Fibroblast of skin of right quadriceps (primary cell): ENCODE measurements at places on chromosomes 2 and 18.

DNA sequence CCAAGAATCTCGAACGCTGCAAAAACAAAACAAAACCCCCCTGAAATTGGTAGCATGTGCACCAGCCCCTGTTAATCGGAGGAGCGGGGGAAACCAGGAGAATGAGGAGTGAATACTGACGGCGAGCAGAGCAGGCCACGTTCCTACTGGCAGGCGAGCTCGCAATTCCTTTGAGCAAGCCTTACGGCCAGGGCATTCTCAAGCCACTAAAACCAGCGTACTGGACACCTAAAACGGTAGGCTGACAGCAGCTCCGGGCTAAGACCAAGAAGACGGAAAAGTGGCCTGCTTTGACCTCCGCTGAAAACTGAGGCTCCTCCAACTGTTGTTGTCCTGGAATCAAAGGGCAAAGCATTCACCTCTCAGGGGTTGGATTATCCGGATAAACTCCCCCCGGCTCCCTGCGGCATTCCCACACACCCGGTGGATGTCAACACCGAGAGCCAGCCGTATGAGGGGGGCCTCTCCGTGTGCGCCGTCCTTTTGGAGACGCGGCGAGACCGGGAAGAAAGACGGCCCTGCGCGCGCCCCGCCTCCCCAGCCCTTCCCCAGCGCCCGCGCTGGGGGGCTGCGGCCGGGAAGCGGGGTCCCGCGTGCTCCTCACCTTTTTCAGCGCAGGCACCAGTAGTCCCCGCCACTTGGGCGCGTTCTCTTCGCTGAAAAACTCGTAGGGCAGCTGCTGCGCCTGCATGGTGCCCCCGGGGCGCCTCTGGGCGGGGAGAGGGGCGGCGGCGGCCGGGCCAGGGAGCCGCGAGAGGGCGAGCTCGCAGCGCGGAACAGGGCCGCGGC, 925 bp downstream of the SOS1 start:
- DNase-seq: peak; percentile 41

GRCh38 chr2:191486584-191487320, 191.2 kb upstream of the NABP1 start:
- DNase-seq: peak; percentile 99

DNA sequence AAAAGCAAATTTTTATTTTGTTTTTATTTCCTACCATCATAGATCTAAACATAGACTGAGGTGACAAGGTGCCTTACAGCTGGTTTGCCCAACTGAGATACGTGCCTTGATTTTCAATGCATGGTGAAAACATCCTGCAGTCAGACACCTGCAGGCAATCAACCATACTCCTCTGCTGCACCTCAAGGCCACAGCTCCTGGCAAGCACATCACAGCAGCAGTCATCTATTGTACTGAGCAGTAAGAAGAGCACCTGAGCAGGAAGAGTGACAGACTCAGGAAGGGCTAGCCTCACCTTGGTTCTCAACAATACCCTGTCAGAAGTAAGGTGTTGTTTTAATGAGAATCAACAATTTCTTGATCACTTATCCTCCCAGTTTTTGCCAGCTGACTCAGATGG, 1206.8 kb upstream of the NRXN1 start:
- DNase-seq: no peak

DNA sequence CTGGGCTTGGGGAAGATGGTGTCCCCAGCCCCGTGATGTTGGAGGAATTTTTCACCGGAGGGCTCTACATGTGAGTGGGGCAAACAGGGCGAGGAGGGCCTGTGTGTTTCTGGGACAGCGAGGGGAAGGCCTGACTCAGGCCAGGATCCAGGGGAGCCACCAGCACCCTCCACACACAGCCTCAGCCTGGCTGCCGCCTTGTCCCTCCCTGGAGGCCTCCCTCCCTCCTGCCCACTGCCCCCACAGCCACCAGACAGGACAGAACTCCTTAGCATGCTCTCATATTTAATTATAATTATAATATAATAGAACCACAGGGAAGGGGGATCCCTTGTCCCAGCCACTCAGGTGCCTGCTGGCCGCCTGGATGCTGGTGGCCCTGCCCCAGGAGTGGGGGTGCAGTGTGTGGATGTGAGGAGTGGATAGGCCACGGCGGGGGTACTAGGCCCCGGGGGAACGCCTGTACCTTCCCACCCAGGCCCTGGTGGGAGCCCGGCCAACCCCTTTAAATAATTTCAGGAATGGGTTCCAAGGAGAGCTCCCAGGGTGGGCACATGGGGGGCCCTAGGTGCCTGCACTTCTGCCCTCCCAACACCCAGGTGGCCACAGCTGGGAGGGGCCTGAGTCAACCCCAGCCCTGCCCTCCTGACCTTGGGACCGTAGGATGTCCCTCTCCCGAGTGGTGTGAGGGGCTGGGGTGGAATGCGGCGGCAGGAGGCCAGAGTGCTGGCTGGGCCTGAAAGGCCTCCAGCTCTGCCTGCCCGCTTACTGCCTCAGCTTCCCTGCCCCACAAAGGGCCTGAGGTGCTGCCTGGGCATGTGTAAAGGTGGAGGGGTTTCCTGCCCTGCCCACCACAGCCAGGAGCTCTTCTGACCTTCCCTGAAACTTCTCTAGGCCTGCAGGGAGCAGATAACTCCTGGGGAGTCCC, 8.8 kb downstream of the PDCD1 start:
- no peak for DNase-seq

- peak; percentile 47 for DNase-seq
Observed at GRCh38 chr18:58768293-58768974, 96.2 kb upstream of the ZNF532 start.

DNA sequence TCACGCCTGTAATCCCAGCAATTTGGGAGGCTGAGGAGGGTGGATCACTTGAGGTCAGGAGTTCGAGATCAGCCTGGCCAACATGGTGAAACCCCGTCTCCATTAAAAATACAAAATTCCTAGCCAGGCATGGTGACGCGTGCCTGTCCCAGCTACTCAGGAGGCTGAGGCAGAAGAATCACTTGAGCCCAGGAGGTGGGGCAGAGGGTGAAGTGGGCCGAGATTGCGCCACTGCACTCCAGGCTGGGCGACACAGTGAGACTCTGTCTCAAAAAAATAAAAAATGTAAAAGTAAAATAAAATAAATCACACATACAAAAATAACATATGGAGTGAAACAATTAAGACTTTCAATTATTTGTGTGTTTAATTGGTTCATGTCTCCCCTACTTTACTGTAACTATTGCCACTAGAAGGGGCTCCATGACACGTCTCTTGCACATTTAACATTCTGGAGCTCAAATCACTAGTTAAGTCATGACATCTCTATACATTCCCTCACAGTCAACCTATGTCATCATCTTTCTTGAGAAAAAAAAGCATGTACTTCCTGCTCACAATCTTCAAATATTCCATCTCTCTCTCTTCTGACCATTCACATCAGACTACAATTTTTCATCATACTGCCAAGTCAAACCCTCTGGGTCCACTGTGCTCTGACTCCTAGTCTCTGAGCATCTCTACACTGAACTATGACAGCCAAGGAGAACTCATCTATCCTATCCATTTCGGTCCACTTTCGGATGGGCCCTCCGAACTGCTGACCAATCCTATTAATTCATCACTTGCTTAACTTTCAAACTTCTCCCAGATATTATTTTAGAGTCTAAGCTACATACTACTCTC, 6.7 kb downstream of the GFPT1 start:
- DNase-seq: peak; percentile 23

GRCh38 chr2:17538022-17538843, 2.3 kb upstream of the VSNL1 start:
- DNase-seq: no peak

DNA sequence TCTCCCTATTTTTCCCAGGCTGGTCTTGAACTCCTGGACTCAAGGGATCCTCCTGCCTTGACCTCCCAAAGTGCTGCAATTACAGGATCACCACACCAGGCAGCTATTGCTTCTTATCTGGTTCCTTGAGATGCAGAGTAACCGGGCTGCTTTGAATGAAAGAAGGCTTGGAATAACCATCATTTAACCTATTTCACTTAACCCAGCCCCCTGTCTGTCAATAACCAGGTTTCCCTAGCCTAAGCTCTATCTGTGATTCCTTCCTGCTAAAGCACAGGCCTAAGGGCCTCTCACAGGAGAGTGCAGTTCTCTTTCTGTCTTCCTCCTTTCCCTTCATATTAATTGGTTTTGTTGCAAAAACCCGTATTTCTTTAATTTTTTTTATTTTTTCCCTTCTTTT, 393.5 kb upstream of the RAB12 start:
- DNase-seq: no peak

- DNase-seq: peak; percentile 90
Observed at GRCh38 chr2:174778085-174778981, 14.1 kb upstream of the CHRNA1 start.

GRCh38 chr2:241924069-241924908, 54.8 kb downstream of the RTP5 start:
- DNase-seq: peak; percentile 11

DNA sequence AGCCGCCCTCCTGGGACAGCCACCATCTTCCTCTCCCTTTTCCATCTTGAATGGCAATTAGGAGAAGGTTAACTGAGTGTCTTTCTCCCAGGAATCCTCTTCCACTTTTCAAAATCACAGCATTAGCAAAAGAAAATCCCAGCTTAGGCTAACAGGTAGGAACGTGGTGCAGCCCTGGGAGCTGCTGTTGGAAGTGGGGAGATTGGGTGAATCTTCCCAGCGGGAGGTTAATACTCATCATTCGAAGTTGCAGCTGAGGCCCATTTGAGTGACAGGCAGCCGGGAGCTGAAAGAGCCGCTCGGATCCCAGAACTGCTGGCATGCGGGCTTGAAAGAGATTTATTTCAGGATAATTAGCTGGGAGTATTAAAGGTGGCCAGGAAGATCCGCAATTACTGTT, 306.0 kb downstream of the BCL11A start:
- DNase-seq: no peak

GRCh38 chr2:31429759-31430438, 15.4 kb upstream of the XDH start:
- DNase-seq: no peak

GRCh38 chr2:149611100-149611820, 23.7 kb upstream of the MMADHC start:
- DNase-seq: no peak

- DNase-seq: no peak
Observed at GRCh38 chr2:114797942-114798341, 355.5 kb downstream of the DPP10 start.

DNA sequence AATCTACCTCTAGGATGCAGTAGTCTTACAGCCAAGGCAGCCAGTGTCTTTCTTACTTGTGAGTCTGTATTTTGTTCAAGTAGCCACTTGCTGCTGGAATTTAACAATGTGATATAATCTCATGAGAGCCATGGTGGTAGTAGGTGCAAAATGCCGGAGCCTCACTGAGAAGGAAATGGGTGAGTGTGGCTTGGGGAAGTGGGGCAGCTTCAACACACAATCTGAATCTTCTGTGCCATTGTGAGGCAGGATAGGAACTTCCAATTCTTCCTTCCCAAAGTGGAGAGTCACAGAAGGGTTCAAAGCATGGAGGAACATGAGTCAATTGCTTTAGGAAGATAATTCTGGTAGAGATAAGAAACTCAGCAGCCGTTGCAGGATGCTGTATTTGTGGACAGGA, 158.7 kb upstream of the APCDD1 start:
- no peak for DNase-seq

GRCh38 chr2:86439879-86440630, 1.1 kb upstream of the KDM3A start:
- DNase-seq: no peak

DNA sequence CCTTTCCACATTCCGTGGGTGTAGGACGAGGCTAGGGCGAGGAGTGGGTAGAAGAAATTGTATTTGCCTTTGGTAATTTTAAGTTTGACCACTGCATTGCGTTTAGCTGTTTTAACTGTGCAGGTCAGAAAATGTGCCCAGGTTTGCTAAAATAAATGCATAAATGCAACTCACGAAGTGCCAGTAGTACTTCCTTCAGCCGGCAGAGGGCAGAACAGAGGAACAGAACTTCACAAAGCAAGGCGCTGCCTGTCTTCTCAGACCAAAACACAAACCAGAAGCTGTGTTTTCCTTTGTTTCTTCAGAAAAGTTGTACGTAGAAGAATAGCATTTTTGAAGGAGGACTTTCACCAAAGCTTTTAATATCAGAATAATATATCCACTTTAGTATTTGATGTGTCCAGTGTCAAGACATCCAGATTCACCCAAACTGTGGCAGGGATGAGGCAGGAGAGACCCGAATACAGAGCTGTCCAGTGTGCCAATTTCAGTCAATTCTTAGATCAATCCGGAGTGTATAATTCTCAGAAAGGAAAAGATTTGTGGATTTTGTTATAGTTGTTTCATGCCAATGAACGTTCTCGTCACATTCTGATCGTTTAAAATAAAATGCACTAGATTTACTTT, 348.6 kb downstream of the DLGAP1 start:
- DNase-seq: peak; percentile 54

DNA sequence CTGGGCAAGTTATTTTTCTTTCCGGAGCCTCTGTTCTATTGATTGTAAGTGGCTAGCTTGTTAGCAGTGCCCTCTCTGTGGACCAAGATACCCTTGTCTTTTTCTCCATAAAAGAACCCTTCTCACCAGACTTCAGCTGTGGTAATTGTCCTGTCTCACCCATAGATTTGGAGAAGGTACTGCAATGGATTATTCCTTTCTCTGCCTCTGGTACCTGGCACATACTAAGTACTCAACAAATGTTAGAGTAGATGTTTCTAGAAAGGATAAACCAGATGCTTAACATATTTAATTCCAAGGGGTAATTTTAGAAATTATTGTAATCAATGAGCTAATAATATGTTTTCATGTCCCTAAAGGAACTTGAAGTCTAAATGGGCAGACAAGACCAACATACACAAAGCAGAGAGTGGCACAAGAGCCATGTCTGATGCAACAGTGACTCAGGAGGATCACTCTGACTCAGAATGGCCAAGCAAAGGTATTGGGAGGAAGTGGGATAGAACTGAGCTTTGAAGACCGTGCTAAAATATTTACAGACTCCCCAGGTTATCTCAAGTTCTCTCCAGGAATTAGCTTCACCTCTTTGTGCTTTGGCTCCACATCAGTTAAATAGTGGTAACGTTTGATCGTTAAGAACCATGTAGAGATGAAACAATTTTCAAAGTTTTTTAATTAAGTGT, 129.7 kb upstream of the OSR1 start:
- DNase-seq: peak; percentile 69

DNA sequence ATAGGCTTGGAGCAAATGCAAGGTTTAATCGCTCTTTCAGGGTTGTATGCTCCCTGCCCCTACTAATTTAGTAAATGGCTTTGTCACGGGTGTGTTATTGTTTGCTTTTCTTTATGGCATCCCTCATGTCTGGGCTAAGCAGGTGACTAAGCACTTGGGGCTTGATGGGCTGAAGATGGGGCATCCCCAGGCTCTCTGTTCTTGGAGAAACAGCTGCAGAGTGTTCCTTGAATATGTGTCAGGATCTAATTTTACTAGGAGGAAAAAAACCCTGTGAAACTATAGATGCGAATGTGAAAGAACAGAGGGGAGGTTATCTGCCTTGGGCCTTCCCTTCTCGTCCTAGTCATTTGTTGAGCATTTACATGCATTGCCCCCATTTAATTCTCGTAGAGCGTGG, 94.7 kb upstream of the TAF1B start:
- no peak for DNase-seq

- no peak for DNase-seq
Observed at GRCh38 chr2:240539906-240540305, 17.9 kb downstream of the ANKMY1 start.

DNA sequence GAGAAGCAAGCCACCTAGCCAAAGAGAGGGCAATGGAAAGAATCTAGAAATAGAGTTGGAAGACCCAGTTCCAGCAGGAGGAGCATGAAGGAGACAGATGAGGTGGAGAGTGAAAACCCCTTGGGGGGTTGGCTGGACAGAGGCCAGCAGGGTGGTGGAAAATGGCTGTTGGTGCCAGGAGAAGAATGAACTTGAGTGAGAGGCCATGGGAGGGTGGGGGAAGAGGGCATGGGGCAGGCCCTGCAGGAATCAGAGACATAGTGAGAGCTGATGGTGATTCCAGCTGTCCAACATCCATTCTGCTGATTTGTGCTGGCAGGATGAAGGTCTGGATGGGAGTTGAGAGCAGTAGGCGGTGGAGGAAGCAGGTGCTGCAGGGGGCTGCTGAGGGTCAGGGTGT, 108.0 kb upstream of the TNP1 start:
- no peak for DNase-seq
